Natural killer cell (primary cell): ENCODE measurements at places on chromosomes 3 and 15.

DNA sequence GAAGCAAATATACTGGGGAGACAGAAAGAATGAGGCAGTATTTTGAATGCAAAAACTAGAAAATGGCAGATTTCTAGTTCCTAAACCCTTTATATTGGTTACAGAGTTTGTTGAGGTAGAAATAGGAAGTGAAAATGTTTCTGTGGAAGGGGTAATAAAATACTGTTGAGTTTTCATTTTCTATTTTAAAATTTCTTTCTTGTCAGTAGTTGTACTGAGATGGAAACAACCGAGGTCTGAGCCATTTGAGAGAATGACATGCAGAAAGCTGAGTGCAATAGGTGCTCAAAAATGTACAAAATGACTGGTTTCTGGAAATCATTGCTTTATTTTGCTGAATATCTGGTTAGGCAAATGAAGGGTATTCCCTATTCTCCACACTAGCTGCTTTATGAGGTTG lies 361.4 kb downstream of the CHL1 start:
- no peak for DNase-seq

- no peak for DNase-seq
Observed at GRCh38 chr15:80760960-80761359, 18.2 kb upstream of the CEMIP start.

- peak; percentile 27 for DNase-seq
Observed at GRCh38 chr15:33125894-33126537, 68.5 kb downstream of the FMN1 start.

DNA sequence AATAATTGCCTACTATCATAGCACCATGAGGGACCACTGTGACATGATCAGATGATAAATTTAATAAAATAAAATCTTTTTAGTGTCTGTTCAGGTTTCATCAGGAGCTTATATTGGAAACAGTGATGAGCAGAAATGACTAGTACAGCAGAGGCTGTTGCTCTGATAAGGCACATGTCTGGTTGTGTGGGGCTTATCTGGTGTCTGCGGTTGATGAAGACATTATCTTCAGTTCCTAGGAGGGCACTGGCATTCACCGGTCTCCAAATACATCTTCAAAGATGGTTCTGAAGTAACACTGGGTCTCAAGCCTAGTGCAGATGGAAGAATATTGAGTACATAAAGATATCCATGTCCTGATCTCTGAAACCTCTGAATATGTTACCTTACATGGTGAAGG lies 125.3 kb downstream of the SUCNR1 start:
- no peak for DNase-seq

DNA sequence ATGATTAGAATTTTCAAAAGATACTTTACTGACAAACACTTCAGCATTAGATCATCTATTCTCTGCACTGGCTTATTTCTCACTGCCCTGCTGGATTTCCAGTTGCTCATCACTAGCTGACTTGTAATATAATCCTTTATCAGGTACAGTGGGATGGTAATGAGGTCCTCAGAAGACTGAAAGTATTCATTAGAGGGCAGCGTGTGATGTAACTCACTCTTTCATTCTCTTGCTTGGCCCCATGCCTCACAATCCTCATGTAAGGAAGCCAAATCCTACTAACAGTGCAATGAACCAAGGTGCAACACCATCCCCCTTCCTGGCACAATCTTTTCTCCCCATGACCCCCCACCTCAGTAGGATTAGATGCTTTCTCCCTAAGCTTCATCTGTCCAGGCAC lies 289.9 kb downstream of the CTNNB1 start:
- DNase-seq, result no peak

GRCh38 chr15:85407421-85408269 lies 27.2 kb downstream of the AKAP13 start:
- peak; percentile 57 for DNase-seq

- no peak for DNase-seq
Observed at GRCh38 chr15:34892963-34893591, 76.5 kb downstream of the AQR start.

DNA sequence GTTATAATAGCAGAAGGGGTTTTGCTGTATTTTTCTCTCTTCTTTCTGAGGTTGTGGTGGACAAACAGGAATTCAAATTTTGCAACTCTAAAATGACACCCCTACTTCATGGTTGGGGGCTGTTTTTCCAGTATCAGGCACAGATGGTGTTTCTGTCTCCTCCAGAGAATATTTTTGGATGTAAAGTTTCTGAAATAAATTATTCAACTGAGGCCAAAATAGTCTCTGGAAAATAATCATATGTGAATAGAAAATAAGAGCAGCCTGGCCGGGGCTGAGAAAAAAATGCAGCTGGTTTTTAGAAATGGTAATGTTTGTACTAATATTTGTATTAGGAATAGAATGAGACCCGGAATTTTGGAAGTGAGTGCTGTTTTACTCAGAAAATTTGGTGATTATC lies 121.3 kb upstream of the ADAMTS9 start:
- no peak for DNase-seq

- no peak for DNase-seq
Observed at GRCh38 chr3:124985349-124985748, 50.8 kb upstream of the MUC13 start.

- DNase-seq, result no peak
Observed at GRCh38 chr3:116630494-116630893, 79.1 kb upstream of the TUSC7 start.
